ENCODE measurements at places on chromosomes 3 and 15.

GRCh38 chr3:40306336-40306735 is 3.2 kb upstream of the EIF1B start:
- DNase-seq, result no peak

DNA sequence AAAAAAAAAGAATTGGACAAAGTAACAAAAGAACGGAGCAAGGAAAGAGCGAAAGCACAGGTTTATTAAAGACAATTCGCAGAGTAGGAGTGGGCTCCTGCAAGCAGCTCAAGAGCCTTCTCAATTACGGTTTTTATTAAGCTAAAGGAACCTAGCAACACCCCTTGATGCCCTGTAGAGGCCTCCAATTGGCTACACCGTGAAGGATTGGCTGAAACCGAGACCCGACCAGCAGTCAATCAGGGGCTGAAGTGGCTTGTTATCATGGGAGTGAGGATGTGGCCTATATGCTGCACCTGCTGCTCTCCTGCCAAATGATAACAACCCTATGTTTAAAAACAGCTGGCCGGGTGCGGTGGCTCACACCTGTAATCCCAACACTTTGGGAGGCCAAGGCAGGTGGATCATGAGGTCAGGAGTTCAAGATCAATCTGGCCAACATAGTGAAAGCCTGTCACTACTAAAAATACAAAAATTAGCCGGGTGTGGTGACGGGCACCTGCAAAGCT is 20.4 kb upstream of the AP3B2 start:
- DNase-seq, result no peak

DNA sequence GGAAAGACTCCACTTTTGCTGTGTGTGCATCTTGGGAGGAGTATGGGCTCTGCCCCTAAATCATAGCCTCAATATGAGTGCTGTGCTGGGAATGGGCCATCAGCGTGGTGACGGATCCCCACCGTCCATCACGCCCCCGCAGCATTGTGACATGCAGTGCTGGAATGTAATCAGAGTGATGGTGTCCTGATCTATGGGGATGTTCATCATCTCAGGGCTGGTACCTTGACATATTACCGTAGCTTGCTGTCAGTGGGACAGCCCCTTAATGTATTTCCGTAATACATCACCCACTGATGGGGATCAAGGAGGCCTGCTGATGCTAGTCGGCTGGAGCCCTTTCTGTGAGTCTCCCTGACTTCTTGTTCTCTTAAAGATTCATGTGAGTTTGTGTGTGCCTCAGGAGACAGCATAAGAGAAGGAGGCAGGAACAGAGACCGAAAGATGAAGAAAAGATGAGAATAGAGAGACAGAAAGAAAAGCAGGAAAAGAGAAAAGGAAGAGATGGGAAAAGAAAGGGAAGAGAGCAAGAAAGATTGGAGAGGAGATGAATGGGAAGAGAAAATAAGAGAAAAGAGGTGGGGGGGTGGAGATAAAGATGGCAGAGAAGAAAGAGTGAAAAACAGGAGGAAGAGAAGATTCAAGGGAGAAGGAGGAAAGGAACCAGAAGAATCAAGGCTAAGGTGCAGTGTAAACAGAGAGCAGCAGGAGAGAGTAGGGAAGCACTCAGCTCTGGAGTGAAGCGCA is 183.7 kb downstream of the RPLP1 start:
- no peak for DNase-seq

- no peak for DNase-seq
Measured at GRCh38 chr3:190301591-190301990, 20.7 kb downstream of the CLDN1 start.

DNA sequence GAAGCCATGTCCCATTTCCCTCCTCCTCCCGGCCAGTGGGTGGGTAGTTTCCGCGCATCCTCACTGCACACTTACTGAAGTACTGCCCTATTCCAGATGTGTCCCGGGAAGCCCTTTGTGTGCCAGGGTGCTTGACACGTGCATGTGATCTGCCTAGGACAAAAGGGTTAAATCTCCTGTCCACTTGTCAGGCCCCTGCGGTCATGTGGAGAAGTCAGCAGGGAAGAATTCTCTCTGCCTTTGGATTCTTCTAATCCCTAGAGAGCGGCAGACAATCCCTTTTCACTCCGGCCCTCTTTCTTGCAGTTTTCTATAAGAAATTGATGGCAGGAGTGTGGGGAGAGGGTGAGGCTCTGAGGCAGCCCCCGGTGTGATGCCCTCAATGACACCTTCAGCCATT is 19.8 kb downstream of the ST8SIA2 start:
- no peak for DNase-seq

DNA sequence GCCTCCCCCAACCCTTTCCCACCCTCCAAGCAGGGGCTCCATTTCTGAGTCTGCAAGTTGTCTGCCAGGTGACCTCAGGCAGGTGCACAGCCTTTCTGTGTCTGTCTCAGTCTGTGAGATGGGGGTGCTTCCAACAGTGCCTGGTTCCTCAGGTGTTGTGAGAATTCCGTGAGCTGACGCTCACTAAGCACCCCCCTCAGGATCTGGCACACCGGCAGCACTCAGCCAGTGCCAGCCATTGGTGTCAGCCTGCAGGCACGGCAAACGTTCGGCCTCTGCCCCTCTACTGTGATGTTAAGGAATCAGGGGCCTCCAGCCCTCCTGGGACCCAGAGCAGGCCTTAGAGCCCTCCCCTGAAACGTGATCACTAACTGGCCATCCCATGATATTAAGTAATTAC is 2.4 kb downstream of the KLF15 start:
- no peak for DNase-seq

Measured in stimulated activated CD4-positive, alpha-beta T cell treated with anti-CD3 and anti-CD28 coated beads, Interleukin-1b, Interleukin-23, amount 100 ng/mL, for 4 hours (primary cell).